Activated CD4-positive, alpha-beta T cell treated with anti-CD3 and anti-CD28 coated beads, Interleukin-2, amount 50 U/mL, for 4 hours (primary cell): ENCODE measurements at places on chromosomes 7 and 10.

DNA sequence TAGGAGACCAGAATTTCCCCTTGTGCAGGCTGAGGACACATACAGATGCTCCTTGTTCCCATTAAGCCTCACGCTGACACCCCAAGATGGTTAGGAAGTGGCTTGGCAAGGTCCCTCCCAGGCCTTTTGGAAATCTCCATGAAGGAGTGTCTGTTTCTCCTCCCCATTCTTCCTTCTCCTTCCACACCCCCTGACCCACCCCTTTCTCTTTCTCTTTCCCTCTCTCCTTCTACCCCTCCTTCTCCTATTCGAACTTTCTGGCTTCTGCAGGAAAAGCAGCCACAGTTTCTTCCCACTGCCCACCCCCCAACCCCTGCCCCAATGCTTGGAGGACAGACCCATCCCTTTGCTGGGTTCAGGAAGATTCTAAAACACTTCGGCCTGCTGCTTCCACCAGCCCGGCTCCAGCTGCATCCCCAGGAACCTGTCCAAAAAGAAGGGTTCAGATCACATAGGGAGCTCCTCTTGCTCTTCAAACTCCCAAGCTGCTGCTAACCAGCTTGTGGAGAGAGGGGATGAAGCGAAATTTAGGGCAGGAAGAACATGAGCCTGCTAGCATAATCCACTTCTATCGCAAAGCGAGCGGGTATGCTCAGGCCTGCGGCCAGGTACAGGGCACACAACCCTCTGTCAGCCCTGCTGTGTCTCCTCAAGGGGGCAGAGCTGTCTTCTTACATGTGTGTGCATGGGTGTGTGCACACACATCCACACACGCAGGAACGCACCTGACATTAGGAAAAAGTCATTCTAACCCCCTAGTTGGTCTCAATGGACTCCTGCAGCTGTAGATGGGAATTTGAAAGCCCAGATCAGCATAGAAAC is 80.4 kb downstream of the PPP1R3C start:
- no peak for DNase-seq

- no peak for DNase-seq
Observed at GRCh38 chr10:62373639-62373994, 552 bp upstream of the ZNF365 start.

DNA sequence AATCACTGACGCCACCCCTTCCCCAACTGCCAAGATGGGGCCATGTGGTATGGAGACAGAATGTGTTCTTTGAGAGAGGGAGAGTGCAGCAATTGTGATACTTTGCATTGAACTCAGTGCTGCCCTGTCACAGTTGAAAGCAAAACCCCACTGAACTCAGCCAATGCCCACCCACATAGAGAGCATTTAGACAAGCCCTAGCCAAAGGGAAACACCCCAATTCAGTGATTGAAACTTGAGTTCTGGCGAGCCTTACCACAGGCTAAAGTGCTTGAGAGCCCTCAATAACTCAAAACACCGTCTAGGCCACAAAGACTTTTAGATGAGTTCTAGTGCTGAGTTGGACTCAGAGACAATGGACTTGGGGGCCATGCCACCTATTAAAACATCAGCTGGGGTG is 751.9 kb upstream of the POT1 start:
- DNase-seq, result no peak

- no peak for DNase-seq
Observed at GRCh38 chr7:24455813-24456525, 117.3 kb upstream of the PALS2 start.

DNA sequence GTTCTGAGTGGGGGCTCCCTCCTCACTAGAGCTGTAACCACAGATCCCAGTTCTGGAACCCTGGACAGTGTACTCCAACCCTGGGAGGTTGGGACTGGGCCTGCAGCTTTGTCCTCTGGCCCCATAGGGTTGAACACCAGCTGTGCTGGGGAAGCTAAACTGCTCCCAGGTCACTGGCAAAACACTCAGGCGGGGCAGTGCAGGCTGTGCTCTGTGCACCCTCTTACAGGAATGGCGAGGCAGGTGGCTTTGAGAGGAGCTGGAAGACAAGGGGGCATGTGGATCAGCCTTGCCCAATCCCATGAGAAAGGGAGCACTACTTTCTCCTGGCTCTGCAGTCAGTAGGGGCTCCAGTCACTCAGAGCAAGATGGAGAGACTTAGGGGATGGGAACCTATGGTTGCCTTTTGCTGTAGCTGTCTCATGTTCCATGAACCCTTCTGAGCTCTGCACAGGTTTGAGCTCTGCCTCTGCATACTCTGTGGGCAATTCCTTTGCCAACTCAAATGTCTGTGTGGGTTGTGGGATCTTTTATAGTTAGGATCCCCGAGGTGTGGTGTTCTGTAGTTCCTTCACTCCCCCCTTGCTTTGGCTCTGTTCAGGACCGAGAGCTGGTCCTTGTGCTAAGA is 90.7 kb downstream of the SLC25A40 start:
- DNase-seq, result no peak

DNA sequence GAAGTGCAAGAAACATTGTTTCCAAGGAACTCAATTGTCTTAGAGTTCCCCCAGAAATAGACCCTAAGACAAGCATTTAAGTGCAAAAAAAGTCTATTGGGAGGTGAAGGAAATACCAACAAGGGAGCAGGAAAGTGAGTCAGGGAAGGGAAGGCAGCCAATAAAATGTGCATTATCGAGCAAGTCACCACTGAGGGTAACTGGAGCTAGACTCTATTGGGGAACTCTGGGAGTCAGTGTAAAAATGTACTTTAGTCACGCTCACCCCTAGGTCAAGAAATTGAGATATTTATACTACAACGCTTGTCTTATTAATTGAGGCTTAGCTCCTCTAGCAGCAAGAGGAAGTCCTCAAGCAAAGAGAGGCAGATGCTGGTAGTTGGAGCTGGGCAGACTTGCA is 137.7 kb downstream of the RTKN2 start:
- no peak for DNase-seq

- no peak for DNase-seq
Observed at GRCh38 chr7:66125052-66125694, 10.5 kb downstream of the CRCP start.

- no peak for DNase-seq
Observed at GRCh38 chr7:99218406-99219184, 10.7 kb upstream of the KPNA7 start.

GRCh38 chr10:3364768-3365480 is 192.3 kb upstream of the PITRM1 start:
- DNase-seq, result no peak
